ENCODE measurements at places on chromosomes 3 and 15. TPM values are rescaled to one million over a fixed set of nuclear protein-coding genes. Genes with fewer than 3 reads are reported as not detected.

- no peak for DNase-seq
These were observed 1.7 kb upstream of the CCR8 start for GRCh38 chr3:39327746-39328349.

DNA sequence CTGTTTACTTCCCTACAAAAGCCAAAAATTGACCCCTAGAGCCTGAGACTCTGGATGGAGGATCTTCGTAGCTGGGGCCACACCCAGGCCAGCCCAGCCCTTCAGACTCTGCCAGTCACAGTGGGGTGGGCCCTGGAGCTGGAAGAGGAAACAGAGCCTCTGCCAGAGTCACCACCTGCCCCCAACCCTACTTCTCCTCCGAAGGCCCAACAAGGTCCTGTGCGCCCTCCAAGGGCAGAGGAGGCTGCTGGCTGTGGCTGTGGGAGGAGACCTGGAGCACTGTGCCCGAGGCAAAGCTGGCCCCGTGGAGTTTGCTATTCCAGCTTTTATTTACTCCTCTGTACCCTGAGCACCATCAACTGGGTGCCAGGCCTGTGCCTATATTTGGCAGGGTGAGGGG is 19.0 kb downstream of the CISH start:
- no peak for DNase-seq

DNA sequence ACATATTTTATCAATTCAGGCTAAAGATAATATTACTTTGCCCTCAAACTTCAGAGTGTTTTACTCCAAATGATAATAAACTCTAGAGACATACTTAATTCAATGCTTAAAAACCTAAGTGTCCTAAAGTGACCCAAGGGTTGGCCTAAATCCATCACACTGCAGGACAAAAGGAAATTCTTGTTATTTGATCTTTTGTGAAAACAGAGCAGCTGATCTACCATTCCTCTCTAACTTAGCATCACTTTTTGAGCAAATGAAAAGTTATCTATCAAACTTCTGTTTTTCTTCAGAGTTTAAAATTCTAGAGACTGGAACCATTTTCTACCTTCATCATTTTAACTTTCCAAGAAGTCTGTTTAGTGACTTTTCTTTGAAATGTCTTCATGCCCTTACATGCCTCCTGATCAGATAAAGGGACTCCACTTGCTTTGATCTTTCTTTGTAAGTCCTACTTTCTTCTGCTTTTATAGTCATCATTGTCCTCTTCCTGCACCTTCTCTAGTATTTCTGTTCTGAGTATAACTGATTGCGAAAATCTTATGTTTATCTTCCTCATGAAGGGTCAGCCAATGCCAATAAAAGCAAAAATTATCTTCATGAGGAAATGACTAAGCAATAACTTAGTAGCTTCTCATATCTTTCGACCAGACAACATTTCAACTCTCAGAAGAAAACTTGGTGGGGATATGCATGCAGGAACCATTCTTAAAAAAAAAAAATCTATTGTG is 378.7 kb upstream of the TGFBR2 start:
- DNase-seq, result no peak

DNA sequence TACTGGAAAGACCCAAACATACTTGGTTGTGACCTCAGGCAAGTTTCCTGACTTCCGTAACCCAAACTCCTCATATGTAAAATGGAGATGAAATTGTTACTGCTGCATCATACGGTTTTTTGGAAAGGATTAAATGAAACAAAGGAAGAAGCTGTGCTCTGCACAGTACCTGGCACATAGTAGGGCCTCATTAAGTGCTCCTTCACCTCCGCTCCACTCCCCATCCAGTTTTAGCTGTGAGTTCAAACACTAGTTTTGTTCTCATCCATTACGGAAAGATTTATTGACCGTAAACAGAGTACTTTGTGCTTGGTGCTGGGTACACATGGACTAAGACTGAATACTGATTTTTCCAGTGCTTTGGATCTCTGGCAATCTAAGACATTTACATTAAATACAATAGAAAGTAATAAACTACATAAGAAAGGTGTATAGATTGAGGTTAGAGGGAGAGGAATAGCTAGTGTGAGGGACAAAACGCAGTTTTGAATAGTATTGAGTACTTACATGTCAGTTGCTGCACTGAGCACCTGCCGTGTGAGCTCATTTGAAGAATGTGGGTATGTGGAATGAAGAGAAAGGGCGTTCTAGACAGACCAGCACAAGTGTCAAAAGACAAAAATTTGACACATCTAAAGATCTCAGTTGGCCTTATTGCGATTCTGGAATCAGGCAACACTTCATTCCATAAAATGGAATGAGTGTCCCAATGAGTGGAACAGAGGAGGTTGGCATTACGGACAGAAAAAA is 594 bp upstream of the ICE2 start:
- DNase-seq, result no peak

The UBA7 gene
- 92.0 TPM for total RNA-seq

The ASB14 gene
- total RNA-seq, result not detected

The HYAL3 gene
- total RNA-seq, result 10.8 TPM

Data from activated T-helper 2 cell treated with anti-CD3 and anti-CD28 coated beads, Interferon-gamma antibody, Interleukin-2, Interleukin-4, amounts not matched to agents 10 μg/mL and 5 μg/mL and 100 μg/mL, durations not matched to agents 14 hours and 24 hours and 36 hours (primary cell).